ENCODE measurements at places on chromosomes 12 and 14. TPM values are rescaled to one million over a fixed set of nuclear protein-coding genes. Genes with fewer than 3 reads are reported as not detected.
A peak's percentile ranks its signal among the peaks of the same experiment; 100 is the strongest.

- DNase-seq = no peak
Observed at GRCh38 chr12:91272461-91273063, 89.9 kb upstream of the DCN start.

- no peak for DNase-seq
Observed at GRCh38 chr14:106850913-106851825, 1324.8 kb downstream of the TMEM121 start.

BCL11B gene
- under 0.01 TPM for total RNA-seq

PSMA6 gene
- 153 TPM for total RNA-seq

- DNase-seq = no peak
Observed at GRCh38 chr12:39958377-39958776, 147.5 kb downstream of the SLC2A13 start.

- no peak for DNase-seq
Observed at GRCh38 chr12:2284321-2284813, 231.6 kb downstream of the CACNA1C start.

INHBE gene
- total RNA-seq = not detected

DNA sequence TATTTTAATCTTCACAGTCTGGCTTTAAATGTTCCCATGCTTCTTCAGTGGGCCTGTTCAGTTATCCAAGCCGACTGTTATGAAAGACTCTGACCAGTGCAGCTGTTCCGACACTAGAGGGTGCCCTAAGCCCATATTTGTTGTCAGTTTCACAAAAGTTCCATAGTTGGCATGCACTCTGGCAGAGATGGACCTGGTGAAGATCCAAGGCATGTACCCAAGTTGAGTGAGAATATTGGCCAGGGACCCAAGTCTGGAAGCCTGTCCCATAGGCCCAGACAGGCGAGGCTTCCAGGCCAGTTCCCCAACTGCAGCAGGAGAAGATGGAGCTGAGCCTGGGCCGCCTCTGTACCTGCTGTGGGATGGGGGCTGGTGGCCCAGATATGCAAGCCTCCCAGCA, 27.4 kb upstream of the GUCY2C start:
- peak; percentile 34 for DNase-seq

KLHDC1 gene
- total RNA-seq = 4.3 TPM

- DNase-seq = no peak
Observed at GRCh38 chr12:124110372-124110883, 137.4 kb downstream of the ZNF664 start.

CREBL2 gene
- 14.5 TPM for total RNA-seq

- no peak for DNase-seq
Observed at GRCh38 chr12:56021889-56022497, 1.1 kb downstream of the IKZF4 start.

DNA sequence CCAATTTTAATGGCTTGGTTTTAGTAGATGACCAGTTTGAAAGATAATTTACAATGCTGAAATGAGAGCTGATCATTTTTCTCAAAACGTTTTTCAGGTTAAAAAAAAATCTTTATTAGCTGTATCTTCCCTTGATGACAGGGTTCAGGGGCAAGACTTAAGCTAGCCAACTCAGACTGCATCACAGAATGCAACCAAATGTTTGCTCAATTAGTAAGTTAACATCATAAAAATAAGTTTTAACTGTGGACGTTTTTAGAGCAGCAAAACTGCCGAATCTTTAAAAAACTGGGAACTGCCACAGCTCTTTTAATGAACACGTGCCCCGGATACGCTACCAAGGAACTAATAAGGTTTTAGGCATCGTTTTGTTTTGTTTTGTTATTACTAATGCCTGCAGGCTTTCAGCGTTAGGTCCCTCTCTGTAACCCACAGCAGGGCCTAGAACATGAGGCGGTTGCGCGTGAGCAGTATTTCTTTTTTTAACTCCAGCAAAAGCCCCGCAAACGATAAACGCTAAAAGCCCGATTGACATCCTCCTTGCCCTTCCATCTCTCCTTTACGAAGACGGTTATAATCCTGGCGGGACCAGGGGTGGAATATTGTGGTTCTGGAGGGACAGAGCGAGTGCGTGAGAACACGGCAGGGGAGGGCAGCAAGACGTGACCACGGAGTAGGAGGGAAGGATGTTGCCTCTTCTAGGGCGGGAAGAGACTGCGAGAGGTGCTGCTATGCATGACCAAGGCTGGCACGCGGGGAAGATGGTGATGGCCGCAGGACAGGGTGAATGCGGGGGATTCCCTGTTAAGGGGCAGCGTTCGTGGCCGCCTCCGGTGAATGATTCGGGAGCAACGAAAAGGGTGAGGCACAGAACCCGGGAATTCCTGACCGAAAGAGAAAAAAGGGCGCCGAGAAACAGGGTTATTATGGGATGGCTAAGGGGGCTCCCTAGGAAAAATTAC, 652 bp downstream of the SUPT16H start:
- DNase-seq = peak; percentile 37

DNA sequence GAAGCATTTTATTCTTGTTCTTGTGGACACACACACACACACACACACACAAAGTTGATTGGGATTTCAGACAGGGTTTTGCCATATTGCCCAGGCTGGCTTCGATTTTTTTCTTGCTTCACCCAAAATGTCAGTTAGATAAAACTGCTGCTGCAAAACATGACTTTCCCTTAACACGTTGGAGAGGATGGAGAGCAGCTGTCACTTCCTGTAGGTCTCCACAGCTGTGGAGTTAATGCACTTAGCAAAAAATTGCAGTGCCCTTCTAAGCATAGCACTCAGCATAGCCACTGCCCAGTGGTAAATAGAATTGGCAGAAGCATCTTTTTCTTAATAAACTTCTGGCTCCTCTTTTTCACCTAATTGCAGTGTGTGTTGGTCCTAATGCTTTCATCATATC, 54.5 kb downstream of the PDZRN4 start:
- DNase-seq = peak; percentile 63

- DNase-seq = no peak
Observed at GRCh38 chr12:113154351-113154973, 4.9 kb downstream of the CFAP73 start.

- DNase-seq = peak; percentile 12
Observed at GRCh38 chr12:81896771-81897170, 137.6 kb upstream of the PPFIA2 start.

ZNF140 gene
- 19.7 TPM for total RNA-seq

ASCL1 gene
- not detected for total RNA-seq

DNA sequence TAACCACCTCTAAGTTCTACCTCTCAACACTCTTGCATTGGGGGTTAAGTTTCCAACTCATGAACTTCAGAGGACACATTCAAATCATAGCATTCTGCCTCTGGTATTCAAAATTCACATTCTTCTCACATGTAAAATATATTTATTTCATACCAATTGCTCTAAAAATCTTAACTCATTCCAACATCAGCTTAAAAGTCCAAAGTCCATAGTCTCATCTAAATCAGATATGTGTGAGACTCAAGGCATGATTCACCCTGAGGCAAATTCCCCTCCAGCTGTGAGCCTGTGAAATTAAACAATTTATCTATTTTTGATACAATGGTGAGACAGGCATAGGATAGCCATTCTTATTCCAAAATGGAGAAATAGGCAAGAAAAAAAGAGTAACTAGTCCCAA, 214.0 kb downstream of the RGS6 start:
- DNase-seq = no peak

CLEC2D gene
- 5.9 TPM for total RNA-seq

PTGDR gene
- total RNA-seq = 0.27 TPM

DNA sequence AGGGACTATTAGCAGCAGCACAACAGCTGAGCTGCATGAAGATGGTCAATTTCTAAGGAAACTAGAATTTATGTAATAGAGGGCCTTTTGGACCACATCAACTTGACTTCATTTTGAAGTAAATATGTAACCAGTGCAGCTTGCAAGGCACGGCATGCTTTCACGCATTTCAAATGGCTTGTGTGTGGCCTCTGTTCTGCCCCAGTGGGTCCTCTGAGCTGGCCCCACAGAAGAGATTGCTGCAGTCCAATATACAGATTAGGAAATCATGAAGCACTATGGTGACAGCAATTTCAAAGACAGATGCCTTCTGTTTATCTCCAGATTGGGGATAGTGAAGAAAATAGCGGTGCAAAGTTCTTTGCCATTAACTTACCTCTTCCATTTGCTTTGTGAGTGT, 101.4 kb downstream of the PDZRN4 start:
- DNase-seq = no peak
